IPS DF 19.7 (cell line): ENCODE measurements at places on chromosomes 16 and 17.

DNA sequence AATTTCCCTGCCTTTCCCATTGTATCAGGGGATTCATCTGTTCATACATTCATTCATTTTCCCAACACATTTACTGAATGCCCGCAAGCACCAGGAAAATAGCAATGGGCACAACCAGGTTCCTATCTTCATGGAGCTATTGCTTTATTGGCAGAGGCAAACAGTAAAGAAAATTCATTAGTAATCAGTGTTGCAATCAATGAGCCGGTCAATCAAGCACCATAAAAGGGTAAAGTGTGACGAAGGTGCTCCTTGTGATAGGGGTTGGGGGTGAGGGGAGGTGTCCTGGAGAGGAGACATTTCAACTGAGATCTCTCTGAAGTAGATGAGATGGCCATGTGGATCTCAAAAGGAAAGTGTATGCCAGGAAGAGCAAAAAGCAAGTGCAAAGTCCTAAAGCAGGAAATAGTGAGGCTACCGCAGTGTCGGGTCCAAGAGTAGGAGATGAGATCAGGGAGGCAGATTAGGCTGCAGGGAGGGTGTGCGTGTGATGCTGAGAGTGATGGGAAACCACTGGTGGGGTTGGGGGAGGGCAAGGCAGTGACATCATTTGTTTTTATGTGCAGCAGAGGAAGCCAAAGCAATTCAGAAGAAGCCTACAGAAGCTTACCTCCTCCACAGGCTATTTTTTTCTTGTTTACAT, 28.4 kb downstream of the CDH13 start:
- no peak for DNase-seq

DNA sequence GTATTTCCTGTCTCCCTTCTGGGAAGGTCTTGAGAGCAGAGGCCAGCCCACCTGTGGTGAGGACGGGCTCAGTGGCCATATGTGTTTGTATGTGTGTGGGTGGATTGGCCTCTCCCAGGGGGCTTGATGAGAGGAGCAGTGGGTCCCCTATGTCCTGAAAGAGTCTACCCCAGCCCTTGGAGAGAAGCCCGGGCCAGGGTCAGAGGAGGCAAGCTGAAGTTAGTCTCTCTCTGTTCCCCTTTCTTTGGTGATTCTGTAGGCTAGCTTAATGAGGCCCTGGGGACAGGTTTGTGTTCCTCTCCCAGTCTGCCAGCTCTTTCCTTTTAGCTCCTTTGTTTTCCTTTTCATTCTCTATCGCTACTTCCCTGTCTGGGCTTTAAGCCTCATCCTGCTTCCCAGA, 23.8 kb upstream of the NFATC3 start:
- DNase-seq, result no peak

- no peak for DNase-seq
Measured at GRCh38 chr17:82320140-82320840, 2.9 kb upstream of the CD7 start.

DNA sequence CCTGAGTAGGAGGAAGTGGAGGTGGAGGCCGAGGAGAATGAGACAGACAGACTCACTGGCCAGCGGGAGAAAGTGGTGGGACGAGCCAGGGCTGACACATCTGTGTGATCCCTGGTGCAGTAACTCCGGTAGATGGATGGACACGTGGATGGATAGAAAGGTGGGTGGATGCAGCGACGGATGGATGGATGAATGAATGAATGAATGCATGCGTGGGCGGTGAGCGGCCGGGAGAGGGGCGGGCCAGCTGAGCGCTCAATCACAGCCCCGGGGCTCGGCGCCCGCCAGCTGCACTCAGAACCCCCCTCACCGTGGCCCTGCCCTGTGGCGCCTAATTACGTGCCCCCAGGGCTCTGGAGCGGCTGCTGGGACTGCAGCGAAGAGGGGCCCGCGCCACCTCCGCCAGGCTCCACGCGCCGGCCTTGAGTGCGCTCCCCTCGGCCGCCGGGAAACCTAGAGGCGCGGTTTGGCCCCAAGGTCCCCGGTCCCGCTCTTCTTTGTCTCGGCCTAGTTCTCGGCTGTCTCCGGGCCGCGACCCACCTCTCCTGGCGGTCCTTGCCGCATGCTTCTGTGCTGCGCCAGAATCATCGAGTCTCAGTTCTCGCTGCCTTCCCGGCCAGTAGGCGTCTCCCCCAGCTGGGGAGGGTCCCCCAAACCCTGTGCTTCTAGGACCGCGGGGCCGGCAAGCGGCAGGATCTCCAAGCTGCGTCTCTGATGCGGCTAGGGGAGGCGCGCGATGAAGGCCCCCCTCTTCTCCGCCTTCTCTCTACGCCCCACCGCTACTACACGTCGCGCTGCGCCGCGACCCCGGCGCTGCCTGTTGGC, 41.0 kb downstream of the RAI1 start:
- DNase-seq, result no peak

DNA sequence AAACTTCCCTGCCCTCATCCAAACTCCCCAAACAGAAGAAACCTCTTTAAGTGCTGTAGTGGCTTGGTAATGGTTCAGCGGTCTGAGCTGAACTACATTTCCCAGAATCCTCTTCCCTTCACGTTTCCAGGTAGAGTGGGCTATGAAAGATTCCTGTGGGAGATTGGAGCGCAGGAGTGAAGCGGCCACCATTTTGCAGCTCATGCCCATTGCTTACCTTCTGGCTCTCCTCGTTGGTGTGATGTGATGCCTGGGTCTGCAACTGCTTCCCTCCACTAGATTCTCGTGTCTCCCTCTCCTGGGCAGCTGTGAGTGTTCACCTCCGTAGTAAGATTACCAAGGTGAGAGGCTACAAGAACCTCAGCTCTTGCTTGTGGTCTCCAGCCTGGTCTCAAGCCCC, 82.1 kb downstream of the GPR139 start:
- no peak for DNase-seq

GRCh38 chr16:15502041-15502725, 67.8 kb downstream of the BMERB1 start:
- DNase-seq, result peak; percentile 23

DNA sequence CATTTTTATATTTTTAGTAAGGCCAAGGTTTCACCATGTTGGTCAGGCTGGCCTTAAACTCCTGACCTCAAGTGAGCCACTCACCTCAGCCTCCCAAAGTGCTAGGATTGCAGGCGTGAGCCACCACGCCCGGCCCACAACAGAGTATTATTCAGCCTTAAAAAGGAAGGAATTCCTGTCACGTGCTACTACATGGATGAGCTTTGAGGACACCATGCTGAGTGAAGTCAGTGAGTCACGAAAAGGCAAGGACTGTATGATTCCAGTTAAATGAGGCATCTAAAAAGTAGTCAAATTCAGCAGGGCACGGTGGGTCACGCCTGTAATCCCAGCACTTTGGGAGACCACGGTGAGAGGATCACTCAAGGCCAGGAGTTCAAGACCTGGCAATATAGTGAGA, 9.7 kb downstream of the CSF3 start:
- DNase-seq, result no peak

DNA sequence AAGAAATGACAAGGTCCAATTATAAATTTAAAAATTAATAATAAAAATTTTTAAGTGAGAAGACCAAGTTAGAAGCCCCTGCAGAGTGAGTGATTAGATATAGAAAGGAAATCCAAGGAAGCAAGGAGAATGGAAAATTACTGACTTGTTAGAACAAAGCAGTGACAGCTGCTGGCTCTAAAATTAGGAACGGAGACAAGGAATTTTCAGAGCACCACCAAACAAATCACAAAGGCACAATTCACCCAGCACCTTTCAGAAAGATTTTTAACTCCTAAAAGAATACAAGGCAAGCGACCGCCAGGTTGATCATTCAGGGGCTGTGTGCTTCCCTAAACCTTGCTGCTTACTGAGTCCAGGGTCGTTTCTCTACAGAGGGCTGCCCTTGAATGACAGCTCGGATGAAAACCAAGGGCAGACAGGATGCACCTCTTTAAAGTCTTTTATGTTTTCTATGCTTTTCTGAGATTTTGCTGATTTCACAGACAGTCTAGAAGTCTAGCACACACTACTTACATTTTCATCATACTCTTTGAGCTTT, 45.4 kb upstream of the GINS3 start:
- no peak for DNase-seq

- DNase-seq, result no peak
Measured at GRCh38 chr17:34979650-34980352, 511 bp upstream of the LIG3 start.

DNA sequence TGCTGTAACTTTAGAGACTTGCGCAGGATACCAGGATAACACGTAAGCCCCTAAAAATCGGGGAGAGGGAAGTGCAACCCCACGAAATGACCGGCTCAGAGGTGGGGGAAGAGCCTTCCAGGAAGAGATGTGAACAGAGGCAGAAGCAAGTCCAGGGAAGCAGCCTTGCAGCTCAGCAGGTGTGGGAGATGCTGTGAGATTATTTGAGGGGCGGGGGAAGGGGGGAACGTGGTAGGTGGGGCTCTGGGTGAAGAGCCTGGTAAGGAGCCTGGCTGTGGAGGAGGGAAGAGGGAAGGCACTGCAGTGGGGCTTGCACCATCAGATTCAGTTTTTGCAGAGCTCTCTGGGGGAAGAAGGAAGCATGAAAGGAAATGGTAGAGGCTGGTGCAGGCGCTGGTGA, 95.4 kb upstream of the CACNG5 start:
- DNase-seq, result no peak
